ENCODE measurements at places on chromosomes 13 and 19. TPM values are rescaled to one million over a fixed set of nuclear protein-coding genes. Genes with fewer than 3 reads are reported as not detected.
A peak's percentile ranks its signal among the peaks of the same experiment; 100 is the strongest.

CYP2S1 gene
- polyA plus RNA-seq = not detected

KLF5 gene
- polyA plus RNA-seq = 0.44 TPM

LCP1 gene
- polyA plus RNA-seq = 1,155 TPM

SLITRK5 gene
- not detected for polyA plus RNA-seq

ZNF729 gene
- not detected for polyA plus RNA-seq

DIRAS1 gene
- not detected for polyA plus RNA-seq

EID2B gene
- 7.3 TPM for polyA plus RNA-seq

UNC13A gene
- not detected for polyA plus RNA-seq

EMC10 gene
- 8.0 TPM for polyA plus RNA-seq

DNA sequence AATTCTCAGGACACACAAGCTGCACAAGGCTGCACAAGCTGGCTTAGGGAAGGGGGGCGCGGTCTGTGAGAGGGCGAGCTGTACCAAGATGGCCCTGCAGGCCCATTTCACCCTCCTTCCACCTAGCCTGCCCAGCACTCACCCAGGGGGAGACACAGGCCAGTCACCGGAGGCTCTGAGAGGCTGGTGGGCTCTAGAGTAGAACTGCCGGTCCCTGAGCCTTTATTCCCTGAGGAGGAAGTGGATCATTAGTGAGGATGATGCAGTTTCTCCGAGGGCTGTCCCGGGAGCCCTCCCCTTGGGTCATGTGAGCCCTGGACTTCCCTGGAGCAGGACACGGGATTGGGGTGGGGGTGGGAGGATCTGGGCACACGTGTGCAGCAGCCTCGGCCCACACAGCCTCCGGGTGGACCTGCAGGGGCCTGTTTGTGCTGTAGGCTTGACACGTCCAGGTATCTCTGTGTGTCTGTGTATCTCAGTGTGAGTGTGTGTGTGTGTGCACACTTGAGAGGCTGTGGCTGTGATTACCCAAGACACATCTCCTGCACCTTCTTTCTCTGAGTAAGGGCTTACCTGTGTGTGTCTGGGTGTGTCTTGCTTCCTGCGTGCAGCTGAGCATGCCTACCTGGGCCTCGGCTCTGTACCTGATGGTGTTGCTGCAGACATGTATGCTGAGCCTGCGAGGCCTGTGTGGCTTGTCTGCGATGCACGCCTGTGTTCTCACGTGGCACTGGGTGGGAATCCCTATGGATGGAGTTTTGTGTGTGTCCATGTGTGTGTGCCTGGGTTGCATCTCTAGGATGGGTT, at the start of gene ACP5:
Gene ACP5 (minus strand): TSS at position 195 of the 807 bp plus-strand sequence. CDS start 328 bp downstream, outside the sequence.
- DNase-seq = no peak

GRCh38 chr19:7751157-7751783, 3.9 kb upstream of the CD209 start:
- DNase-seq = peak; percentile 34

- no peak for DNase-seq
Measured at GRCh38 chr13:50415428-50415827, 400.2 kb downstream of the KCNRG start.

DNA sequence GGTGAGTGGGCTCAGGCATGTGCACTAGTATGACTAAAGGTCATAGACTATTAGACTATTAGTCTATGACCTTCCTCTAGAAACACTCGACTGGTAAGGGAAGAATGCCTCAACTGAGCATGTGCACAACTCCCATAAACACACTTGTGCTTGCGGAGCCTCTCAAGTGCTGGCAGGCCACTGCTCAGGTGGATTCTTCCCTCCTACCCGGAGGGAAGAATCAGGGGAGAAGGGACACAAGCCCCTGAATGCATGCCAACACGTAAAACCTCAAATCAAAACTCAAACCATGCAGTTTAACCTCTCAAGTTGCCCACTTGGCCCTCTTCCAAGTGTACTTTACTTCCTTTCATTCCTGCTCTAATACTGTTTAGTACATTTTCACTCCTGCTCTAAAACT, 287.6 kb upstream of the SGCG start:
- DNase-seq = no peak

DNA sequence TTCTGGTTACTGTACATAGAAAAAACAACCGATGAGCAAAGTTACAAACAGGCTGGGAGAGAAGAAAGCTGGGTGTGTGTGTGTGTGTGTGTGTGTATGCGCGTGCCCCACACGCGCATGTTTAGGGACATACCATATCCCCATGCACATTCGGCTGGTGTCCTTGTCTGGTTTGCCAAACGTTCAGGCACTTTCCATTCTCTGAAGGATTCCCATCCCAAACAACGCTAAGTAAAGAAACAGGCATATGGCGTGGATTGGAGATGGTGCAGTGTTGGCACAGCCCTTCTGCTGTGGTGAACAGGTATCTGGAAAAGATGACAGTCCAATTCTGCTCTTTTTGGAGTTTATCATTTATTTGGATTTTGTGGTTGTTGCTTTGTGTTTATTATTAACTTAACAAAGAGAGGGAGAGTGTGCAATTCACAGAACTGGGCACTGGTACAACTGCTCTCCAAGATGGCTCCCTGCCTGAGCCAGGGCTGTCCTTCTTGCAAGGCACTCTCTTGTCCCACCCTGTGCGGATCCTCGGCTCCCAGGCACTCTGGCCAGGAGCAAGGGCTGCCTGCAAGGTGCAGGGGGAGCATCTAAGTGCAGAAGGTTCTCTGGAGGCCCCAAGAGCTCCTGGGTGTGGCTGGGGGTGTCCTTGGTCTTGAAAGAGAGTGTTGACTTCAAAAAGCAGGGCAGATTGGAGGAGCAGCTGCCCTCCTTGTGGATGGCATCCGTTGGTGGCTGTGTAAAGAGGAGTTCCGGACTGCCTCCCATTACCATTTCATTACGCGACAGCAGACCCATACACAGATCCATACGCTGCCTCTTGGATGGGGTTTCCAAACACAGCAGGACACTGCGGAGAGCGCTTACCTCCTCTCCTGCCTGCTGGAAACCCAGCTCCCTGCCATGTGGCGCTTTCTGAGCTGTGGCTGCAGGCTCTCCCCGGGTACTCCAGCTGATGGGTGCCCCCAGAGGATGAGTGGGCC, 263.1 kb downstream of the ZNF536 start:
- DNase-seq = no peak

DNA sequence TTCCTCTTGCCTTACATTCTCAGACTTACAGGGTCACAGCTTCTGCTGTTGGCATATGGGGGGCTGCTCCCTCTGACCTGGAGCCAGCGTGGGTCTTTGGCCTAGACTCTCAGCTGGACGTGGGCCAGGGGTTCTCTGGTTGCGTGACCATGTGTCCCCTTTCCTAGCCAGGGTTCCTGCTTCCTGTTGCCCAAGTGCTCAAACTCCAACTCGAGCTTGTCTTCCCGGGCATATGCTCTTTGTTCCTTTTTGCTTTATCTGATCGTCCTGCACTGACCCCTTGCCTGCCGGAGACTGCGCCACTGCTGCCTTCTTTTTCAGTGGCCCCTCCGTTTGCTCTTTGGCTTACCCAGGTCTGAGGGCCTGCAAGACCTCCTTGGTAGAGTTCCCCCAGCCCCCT, 25.3 kb upstream of the GPR183 start:
- no peak for DNase-seq

DNA sequence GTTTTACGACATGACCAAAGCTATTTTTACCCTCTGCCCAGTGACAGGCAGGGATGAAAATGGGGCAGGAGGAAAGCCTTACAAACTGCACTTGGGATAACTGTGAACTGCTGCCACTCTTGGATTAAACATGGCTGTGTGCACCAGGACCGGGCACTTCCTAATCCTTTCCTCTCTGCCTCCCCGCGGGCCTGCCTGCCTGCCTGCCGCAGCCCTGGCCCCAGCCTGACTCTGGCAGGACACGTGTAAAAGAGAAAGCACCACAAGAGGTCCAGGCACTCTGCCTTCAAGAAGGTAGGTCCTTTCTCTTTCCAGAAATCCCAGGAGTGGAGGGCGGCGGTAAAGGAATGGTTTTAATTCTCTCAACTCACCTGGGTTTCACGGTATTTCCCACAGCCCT, 4.8 kb downstream of the TSHZ3 start:
- no peak for DNase-seq

GRCh38 chr13:111562716-111563115, 242.3 kb downstream of the TEX29 start:
- DNase-seq = no peak

DNA sequence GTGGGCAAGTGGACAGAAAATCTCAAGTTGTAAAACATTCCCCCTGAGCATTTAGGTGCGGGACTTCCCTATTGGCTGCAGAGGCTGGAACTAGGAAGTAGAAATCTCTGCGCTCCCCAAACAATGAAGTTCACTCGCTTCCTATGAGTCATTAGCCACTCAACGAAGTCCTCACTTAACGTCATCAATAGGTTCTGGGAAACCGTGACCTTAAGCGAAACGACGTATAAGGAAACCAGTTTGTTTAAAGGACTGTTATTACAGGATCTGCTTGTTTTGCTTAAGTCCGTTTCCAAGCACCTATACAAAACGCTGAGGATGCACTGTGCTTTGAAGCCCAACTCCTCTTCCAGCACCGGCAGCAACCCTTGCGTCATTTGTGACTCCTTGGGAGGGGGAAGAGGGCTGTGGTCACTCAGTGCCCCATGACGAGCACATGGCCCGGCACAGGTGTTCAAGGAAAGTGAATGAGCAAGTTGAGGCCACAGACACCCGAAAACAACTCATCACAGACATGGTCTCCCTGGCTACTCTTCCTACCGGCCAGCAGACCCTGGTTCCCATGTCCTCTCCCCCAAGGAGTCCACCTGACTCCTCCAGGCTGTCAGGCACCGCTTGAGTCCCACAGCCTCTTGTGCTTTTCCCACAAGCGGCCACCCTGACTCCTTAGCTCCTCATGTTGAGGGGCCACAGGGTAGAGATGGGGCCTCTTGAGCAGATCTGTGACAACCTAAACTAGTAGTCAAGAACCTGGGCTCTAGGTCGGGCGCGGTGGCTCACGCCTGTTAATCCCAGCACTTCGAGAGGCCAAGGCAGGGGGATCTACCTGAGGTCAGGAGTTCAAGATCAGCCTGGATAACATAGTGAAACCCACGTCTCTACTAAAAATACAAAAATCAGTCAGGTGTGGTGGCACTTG, 4.8 kb downstream of the RPS16 start:
- peak; percentile 60 for DNase-seq

GRCh38 chr19:41876847-41877832, at the start of gene CD79A:
TSS of gene CD79A (plus strand) at chr19:41877279. CDS start at chr19:41877305, 26 bp downstream.
- no peak for DNase-seq

- no peak for DNase-seq
Measured at GRCh38 chr13:92355213-92355612, 871.4 kb upstream of the GPC6 start.

DNA sequence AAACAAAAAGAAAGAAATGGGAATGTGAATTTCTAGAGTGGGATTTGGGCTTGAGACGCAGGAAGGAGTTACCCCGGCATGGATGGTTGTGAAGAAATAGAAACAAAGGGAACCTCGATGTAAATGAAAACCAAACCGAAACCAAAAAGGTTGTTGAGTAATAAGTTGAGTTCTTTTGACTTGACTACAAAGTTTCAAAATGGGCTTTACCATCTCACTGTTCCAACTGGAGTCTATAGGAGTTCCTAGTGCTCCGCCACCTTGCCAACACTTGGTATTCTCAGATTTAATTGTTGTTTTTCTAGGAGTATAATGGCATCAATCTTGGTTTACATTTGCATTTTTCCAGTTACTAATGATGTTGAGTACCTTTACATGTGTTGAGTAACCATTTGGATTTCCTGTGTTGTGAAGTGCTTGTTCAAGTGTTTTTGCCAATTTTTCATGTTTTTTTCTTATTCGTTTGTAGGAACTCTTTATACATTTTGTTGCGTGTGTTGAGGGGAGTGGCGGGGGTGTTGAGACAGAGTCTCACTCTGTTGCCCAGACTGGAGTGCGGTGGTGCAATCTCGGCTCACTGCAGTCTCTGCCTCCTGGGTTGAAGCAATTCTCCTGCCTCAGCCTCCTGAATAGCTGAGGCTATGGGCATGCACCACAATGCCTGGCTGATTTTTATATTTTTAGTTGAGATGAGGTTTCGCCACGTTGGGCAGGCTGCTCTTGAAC, 9.2 kb downstream of the UBE2S start:
- no peak for DNase-seq

DNA sequence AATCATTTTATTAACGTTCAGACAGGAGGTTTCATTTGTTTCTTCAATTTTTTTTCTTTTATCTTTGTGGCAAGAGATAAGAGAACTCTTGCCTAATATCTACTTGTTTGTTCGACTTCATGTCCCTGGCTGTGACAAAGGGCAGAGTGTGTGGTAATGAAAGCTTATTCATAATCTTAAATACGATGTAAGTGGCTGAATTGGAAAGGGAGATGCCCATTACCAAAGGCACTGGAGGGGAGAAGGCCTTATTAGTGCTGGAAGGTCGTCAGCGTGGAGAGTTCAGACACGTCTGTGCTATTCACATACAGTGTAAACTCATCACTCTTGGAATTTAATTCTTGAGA, 54.0 kb downstream of the RFC3 start:
- no peak for DNase-seq

- no peak for DNase-seq
Measured at GRCh38 chr13:96415831-96416385, 326.0 kb downstream of the HS6ST3 start.

GRCh38 chr19:15779756-15780476, 7.5 kb upstream of the OR10H5 start:
- DNase-seq = no peak

GRCh38 chr19:13788991-13789390, 6.3 kb upstream of the ZSWIM4 start:
- DNase-seq = peak; percentile 51

All from CD4-positive, CD25-positive, alpha-beta regulatory T cell (primary cell).